ENCODE measurements at places on chromosomes 7 and 10.

- no peak for DNase-seq
These were observed 113.0 kb downstream of the SGMS1 start for GRCh38 chr10:50510517-50511473.

DNA sequence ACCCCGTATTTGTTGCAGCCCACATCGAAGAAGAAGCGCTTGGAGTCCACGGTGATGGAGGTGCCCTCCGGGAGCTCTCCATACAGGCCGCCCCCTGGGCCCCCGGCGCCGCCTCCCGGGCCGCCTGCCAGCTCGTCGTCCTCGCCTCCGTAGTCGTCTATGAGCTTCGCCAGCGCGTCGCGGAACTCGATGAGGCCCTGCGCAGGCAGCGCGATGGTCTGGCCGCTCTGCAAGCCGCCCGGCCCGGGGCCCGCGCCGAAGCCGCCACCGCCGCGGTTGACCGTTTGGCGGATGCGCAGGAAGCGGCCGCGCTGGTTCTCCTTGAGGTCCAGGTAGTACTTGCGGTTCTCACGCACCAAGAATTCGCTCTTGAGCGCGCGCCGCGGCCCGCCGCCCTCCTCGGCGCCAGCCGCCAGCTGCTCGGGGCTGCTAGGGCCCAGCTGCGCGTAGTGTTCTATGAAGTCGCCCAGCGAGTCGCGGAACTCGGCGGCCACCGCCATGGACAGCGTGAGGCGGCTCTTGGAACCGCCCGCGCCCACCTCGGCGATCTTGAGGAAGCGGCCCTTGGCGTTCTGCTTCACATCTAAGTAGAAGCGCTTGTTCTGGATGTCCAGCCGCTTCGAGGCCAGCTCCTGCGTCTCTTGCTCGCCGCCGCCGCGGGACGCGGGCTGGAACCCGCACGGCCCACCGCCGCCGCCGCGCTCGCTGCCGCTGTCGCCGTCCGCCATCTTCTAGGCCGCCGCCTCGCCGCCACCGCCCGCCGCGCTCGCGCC lies 523 bp downstream of the PURB start:
- peak; percentile 20 for DNase-seq

GRCh38 chr7:16914771-16915170 lies 33.0 kb upstream of the AGR3 start:
- no peak for DNase-seq

GRCh38 chr10:101614663-101615524 lies 26.8 kb downstream of the DPCD start:
- no peak for DNase-seq

- no peak for DNase-seq
These were observed 599.3 kb upstream of the MKI67 start for GRCh38 chr10:128725531-128725930.

DNA sequence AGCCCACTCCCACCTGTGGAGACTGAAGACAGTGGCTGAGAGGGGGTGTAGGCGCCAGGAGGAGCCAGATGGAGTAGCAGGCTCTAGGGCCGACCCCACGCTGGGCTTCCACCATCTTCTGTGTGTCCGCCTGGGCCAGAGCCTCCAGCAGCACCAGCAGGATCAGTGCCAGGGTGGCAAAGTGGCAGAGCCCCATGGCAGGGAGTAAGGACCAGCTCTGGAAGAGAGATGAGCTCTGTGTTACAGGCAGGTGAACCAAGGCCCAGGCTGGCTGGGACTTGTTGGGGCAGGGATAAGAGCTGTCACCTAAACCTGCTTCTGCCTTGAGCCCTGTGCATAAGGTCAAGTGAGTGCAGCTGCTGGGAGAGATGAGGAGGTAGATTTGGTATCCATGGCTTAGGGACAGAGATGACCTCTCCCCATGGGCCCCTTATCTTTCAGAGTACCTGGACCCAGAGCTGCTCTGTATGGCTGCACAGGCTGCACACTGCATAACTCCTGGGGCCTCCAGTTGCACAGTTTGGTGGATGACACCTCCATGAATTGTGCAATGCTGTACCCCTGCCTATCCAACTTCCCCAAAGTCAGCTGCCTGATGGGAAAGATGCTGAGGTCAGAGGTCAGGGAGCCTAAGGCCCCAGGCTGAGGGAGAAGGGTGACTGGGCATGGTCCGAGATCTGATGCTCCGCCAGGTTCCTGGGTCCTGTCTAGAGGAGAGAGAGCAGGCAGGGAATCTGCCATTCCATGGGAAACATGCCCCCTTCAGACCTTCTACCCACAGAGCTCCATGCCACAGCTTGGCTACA lies 7.4 kb upstream of the SAMD8 start:
- no peak for DNase-seq

DNA sequence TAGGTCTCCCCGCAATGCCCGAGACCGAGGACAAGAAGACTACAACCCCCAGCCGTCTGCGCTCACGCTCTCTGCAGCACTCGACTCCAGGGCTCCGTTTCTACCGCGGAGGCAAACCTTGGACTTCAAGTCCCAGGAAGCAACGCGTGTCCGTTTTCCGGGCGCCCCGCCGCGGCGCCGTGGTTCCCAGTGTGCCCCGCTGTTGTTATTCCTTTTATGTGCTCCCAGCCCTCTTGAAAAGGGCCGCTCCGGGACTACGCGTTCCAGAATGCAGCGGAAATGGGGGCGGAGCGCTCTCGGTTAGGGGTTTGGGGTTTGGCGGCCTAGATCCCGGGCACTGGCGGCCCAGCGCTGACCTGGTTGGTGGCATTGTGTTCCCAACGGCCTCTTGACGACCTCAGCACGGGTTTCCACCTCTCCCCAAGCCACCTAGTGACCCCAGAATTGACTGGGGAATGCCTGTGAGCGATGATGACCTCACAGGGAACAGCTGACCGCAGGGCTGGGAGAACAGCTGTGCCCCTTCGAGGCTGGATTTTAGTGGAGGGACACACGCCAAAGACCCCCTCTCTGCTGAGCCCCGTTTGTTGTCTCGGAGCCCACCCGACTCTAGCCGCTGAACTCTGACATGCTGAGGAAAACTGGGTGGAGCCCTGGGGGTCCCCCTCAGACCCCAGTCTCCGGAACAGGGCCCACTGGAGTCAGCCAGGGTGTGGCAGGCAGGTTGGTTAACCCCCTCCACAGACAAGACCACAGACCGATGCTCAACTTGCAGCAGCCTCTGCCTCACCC lies 488 bp upstream of the CDK5 start:
- DNase-seq: peak; percentile 89

GRCh38 chr7:44145969-44146911 lies 5.1 kb upstream of the MYL7 start:
- DNase-seq: peak; percentile 20

- DNase-seq: no peak
These were observed at the start of gene LRRC72 for GRCh38 chr7:16526742-16527540. Gene LRRC72 (plus strand): TSS chr7:16526825. CDS start chr7:16526953, 128 bp downstream.

GRCh38 chr10:32148864-32149251 lies 92.6 kb upstream of the KIF5B start:
- no peak for DNase-seq

- no peak for DNase-seq
These were observed 286.4 kb downstream of the BAMBI start for GRCh38 chr10:28963539-28964221.

DNA sequence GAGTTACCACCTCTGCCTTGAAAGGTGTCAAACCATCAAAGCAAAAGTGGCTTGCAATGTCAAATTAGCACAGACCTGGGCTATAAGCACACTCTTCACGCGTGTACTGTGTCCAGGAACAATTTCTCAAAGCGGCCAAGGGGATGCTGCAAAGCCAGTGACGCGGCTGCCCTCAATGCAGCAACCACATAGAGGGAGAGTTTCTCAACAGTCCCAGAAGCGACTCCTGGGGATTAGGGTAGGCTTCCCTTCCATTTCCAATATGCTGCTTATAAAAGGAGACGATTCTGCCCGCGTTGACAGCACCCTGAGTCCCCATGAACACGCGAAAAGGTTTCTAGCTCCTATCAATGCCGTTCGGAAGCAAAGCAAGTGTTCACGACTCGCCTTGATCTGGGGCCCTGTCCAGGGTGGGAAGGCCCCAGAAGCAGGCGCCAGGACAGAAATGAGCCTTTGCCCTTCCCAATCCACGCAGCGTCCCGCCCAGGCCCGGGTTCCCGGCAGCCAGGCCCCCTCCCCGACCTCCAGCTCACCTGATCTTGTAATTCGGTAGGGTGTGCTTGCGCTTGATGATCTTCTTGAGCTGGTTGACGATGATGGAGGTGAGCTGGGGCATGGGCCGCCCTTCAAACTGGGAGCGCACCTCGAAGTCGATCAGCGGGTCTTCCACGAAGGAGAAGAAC lies 1.3 kb downstream of the PDZD8 start:
- no peak for DNase-seq

DNA sequence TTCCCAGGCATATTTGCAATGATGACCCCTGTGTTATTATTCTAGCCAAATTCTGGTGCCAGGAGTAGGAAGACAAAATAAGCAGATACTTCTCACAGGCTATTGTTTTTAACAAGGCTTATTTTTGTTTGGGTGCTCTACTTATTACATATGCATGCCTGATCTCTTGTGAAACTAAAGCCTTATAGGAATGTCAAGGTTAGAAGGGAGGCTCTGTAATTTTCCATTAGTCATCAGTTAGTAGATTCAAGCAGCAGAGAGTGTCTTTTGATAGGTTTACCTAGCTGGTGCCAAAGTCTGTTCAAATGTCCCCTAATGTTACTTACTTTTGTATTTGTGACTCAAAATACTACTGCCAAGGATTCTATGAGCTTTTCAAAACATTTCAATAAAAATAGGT lies 11.7 kb upstream of the TMEM106B start:
- DNase-seq: no peak

DNA sequence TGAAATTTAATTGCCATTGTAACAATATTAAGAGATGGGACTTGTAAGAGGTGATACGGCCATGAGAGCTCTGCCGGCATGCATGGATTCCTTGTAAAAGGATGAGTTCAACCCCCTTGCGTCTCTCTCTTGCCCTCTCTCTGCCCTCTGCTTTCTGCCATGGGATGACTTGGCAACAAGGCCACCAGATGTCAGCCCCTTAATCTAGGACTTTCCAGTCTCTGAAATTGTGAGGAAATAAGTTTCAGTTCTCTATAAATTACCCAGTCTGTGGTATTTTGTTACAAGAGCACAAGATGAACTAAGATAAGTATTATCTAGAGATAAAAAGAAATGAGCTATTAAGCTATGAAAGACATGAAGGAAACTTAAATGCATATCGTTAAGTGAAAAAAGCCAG lies 145.7 kb upstream of the AHR start:
- DNase-seq: no peak

DNA sequence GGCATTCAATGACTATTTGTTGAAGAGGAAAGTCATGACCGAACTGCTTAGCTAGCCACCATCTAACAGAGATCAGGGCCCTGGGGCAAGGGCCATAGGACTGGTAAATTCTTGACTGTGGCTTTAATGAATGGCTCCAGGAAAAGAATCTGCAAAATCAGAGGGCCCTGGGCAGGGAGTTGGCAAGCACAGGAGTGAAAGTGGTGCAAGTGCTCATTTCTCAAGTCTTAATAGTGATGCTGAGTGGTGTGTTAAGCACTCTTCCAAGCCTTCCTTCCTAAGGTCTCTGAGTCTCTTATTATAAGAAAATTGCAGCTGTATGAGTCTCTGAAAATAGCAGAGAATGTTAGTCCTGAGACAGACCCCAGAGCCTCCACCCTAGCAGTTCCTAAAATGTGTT lies 46.3 kb upstream of the EGR2 start:
- DNase-seq: no peak

- DNase-seq: no peak
These were observed 136.0 kb downstream of the MGMT start for GRCh38 chr10:129602938-129603535.
